ENCODE measurements at places on chromosomes 13 and 19.

DNA sequence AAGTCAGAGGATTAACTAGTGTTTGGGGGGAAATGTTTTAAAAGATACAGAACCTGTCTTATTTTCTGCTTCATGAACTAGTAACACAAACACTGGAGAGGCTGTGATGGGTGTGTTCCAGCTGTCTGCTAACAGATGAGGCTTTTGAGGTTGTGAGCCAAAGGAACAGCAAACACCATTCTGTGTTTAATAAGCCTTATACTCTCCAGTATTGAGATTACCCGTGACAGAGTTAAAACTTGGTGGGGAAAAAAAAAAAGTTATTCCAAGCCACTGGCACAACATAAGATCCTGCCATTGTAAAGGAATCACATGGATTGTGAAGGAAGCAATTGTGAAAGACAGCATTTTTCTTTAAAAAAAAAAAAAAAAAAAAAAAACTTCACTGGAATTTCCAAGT lies 48.4 kb downstream of the KCTD12 start:
- DNase-seq, result no peak

DNA sequence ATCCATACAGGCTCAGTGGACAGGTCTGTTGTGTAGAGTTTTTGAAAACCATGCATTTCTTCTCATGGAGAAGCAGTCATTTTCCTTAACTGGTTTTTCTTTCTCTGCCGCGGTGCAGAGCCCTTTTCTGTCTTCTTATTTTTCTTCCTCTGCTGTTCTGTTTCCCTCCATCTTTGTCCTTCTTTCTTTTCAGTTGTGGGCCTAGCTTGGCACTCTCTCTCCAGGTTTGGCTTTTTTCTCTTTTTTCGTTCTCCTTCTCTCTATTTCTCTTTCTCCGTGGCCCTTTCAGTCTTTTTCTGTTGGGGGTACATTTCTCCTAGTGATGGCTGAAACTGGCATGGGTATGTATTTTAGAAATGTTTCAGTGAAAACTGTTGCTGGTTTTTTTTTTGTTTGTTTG lies 24.1 kb downstream of the NFIX start:
- DNase-seq, result no peak

- DNase-seq, result no peak
These were observed 560.9 kb upstream of the PCDH9 start for GRCh38 chr13:67791047-67791446.

GRCh38 chr13:111411151-111411858 lies 90.9 kb downstream of the TEX29 start:
- DNase-seq, result no peak

DNA sequence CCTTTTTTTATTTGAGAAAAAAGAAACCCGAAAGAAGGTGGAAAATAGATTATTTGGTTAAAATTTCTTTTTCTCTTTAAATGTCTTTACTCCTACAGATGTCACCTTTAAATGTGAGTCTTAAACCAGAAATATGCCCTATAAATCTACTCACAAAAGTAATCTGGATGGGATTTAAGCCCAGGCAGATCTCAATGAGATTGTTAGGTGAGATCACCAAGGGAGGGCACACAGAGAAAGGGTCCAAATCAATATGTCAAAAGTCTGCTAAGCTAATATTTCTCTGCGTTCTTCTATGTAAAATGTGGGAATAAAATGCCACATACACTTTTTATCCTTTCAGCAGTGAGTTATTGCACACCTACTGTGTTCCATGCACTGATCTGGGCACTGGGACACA lies 32.9 kb downstream of the WASF3 start:
- DNase-seq, result no peak
